ENCODE measurements at places on chromosomes 3 and 15. TPM values are rescaled to one million over a fixed set of nuclear protein-coding genes. Genes with fewer than 3 reads are reported as not detected.

DNA sequence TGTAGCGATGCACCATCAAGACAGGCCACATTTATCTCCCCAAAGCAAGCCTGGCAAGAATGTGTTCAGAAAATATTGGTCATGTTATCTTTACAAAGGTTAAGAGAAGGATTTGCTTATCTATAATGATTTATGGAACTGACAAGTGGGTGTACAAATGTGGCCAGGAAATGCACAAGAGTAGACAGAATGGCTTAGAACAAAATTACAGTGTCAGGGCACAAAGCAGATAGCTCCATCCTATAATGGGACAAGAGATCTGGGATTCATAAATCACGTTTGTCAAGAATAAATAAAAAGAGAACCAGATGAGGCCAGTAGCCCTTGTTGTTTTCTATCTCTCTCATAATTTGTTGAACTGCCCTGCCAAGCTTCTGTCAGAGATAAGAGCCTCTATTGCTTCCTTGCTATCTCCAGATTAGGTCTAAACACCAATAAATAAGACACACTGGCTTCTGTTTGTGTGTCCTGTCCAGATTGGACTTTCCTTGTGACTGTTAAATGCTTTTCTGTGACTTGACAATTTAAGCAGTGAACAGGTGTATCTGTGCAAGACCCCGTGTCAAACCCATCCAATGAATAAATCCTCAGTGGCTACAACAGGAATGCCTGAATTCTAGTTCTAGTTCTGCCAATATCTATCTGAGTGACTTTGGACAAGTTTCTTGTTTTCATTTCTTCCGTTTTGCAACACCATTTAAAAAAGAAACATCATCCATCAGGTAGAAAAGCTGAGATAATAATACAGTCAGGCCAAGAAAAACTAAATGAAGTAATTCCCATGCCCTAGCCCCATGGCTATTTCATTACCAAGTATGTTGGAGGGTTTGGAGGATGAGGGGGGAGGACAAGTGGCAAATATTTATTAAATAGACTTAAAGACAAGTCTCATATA, 157.2 kb downstream of the DCLK3 start:
- no peak for DNase-seq

Gene LRTM1
- not detected for total RNA-seq

Gene TGM5
- not detected for total RNA-seq

DNA sequence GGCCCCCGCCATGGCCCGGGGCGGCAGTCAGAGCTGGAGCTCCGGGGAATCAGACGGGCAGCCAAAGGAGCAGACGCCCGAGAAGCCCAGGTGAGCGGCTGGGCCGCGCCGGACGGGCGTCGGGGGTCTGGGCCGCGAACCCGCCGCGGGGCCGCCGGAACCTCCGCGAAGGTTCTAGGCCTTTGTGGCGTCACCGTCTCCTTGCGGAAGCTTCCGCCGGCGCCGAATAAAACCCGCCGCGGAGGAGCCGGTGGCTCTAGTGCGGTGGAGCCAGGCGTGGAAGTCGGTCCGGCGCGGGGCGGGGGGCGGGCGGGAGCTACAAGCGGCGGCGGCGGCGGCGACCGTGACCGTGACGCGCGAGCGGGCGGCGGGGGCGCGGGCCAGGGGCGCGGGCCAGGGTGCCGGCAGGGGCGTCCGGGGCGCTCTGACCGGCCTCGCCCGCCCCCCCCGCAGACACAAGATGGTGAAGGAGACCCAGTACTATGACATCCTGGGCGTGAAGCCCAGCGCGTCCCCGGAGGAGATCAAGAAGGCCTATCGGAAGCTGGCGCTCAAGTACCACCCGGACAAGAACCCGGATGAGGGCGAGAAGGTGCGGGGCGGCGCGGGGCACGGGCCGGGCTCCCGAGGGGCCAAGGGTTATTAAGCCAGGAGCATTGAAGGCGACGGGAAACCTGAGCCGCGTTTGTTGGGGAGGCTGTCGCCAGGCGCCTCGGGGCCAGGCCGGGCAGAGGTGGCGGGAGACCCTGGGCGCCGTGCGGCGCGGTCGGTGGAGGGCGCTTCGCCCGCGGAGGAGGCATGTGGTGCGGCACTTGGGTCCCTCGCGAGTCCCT, at the start of gene DNAJA4:
Gene DNAJA4 (plus strand): TSS at position 259 of the 833 bp plus-strand sequence. CDS start 202 bp downstream, at position 461.
- DNase-seq = peak; percentile 82

- DNase-seq = no peak
Measured at GRCh38 chr3:100682854-100683760, 26.2 kb upstream of the TFG start.

GRCh38 chr15:94294556-94294955, 63.2 kb downstream of the MCTP2 start:
- no peak for DNase-seq

DNA sequence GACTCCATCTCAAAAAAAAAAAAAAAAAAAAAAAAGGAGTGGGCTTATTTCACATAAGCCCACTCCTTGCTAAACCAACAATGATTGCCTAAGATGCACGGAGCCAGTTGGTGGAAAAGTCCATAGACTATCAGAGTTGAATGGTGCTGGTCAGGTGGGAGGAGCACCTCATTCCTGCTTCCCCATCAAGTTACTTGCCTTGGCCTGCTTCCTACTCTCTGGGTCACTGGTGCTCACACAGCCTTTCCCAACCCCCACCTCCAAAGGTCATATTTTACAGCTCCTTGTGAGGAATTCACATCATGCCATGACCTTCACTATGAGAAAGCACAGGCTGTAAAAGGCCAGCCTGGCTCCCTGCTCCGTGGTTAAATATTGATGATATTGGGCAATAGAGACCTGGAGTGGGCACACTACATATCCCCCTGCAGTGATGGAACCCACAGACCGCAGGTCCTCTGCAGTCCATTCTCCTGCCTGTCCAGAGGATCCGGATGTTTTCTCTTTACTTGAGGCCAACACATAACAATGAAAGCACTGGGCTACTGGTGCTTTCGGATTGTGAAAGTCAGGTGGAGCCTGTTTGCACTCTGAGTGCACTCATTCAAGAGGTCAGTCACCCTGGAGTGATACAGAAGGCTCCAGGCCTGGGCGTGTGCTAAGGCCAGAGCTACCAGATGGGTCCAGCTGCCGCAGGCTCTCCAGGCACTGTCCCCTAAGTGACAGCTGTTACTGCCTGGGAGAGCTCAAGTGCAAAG, at the start of gene SLC51B:
Gene SLC51B (plus strand): TSS at position 664 of the 758 bp plus-strand sequence. CDS start 4,618 bp downstream, outside the sequence.
- DNase-seq = peak; percentile 83

DNA sequence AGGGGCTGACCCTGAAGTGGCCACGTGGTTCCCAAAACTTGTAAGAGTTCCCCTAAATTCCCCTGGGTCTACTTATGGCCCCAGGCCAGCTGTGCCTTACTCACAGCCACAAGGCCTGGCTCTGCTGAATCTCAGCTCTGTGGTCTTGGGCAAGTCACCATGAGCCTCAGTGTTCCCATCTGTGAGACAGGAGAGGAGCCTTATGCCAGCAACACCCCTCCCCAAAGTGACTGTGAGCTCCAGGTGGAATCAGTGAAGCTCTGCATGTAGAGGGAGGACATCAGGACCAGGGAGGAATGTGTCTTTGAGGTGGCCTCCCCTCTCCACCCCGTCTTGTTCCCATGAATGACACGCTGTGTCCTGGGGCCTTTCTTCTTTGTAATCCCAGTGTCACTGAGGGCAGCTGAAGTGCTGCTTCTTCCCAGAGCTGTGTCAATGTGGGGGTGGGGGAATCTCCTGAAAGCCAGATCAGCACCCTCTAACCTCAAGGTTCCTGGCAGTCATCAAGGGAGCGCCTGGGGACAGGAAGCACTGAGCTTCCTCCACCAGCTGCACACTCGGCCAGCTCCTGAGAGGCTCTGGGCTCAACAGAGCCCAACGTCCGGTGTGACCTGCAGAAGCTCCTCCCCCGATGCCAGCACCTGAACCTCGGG, 258.9 kb downstream of the UACA start:
- DNase-seq = peak; percentile 67

DNA sequence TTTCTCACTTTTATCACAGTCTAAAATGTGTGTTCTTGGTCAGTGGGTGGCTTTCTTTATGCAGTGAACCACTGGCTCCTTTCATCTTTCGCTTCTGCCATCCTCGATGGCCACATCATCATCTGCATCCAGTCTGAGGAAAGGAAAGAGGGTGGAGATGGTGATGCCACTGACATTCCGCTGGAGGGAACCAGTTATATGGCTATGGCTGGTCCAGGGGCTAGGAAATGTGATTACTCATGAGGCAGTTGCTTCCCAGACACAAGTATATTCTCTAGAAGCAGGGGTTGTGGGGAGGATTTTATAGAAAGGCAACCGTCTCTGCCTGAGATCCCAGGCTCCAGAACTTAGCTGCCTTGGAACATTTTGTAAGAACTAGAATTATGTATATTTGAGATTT, 246.7 kb upstream of the AZI2 start:
- no peak for DNase-seq

DNA sequence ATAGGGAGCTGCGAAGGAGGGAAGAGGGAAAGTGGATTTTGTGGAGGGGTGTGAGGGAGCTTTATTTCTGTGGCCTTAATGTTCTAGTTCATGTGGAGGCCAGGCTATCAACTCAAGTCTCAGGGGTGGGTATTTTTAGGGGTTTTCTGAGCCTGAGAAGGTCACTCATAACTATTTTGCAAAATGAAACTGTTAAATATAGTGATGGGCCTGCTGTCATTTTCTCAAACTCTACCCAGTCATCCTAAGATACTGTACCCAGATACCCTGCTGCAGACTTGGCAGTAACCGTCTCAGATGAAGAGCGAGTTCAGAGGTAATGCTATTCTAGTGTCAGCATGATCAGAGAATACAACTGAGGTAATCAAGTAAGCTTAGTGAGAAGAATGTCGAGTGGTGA, 545.0 kb upstream of the TBL1XR1 start:
- DNase-seq = no peak

GRCh38 chr15:28912422-28912821, 26.6 kb downstream of the APBA2 start:
- DNase-seq = no peak

- DNase-seq = no peak
Measured at GRCh38 chr3:127090218-127091160, 102.4 kb upstream of the PRR23E start.

DNA sequence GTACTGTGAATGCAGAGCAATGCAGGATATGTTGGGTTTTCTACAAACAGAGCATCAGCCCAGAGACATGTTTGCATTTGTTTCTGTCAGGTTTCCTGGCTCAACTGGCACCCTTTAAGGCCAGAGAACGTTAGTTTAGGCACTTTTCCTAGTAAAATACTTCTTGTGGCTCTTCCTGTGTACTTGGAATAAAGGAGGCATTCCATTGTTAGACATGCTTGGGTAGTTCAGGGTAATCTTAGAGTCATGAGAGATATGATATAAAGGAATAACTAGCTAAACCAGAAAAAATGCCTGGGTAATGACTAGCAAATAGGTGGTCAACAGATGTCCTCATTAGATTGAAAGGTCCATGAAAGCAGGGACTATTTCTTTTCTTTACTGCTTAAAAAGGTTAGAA, 60.4 kb upstream of the RBM5 start:
- DNase-seq = no peak

DNA sequence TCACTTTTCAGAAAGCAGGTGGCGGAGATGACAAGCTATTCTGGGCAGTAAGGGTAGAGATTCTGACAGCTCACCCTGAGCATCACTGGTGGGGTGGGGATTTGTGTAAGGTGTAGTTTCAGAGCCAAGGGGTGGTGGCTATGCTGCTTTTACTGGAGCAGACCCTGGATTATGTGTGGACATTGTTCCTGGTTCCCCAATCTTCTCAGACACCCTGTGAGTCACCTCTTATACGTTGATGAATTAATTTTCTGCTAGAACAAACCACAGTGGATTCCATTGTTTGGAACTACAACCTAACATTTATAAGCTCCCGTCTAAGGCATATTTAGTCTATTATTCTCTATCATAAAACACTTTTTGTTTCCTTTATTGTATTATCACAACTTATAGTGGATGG, 169.5 kb upstream of the COL8A1 start:
- DNase-seq = no peak

Gene CCR9
- total RNA-seq = not detected

Measured in heart left ventricle (tissue), 16 donors.